ENCODE measurements at places on chromosomes 7 and 10.

- DNase-seq: no peak
These were observed 23.6 kb downstream of the GNA12 start for GRCh38 chr7:2820508-2820934.

DNA sequence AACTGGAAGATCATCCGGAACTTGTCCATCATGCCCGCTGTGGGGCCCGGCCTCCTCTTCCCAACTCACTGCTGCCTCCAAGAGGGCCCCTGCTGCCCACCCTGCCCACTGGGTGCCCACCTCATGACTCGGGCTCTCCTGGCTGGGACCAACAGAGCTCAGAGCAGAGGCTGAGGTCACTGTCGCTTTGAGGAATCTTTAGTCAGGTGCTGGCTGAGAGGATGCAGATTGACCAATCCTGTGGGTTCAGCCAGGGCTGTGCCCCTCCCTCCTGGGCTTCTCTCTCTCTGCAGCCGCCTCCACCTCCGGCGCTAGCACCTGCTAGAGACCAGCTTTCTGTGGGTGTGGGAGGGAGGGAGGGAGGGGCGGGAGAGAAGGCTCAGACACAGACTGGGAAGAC lies at the start of gene CALHM1:
CALHM1 (minus strand) TSS at position 181 of the 400 bp plus-strand sequence; CDS start at position 32, 149 bp downstream.
- DNase-seq: no peak

DNA sequence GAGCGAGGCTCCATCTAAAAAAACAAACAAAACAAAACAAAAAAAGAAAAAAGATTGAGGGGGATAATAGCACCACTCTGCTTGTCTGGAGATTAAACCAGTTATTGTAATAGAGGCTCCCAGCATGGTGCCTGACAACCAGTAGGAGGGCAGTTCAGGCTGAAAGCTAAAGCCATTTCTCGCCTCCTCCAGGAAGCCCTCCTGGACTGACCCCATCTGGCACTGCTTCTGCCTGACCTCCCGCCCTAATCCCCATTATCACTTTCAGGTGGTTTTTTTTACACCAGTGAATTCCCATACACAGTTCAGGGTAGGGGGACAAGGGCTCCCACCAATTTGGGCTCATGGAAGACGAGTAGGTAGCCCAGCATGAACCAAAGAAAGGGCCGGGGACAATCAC lies 8.8 kb upstream of the ELN start:
- DNase-seq: no peak

GRCh38 chr7:95556777-95557176 lies 39.5 kb downstream of the PDK4 start:
- DNase-seq: no peak

- no peak for DNase-seq
These were observed 6.7 kb downstream of the ATP6V1F start for GRCh38 chr7:128869138-128869943.

DNA sequence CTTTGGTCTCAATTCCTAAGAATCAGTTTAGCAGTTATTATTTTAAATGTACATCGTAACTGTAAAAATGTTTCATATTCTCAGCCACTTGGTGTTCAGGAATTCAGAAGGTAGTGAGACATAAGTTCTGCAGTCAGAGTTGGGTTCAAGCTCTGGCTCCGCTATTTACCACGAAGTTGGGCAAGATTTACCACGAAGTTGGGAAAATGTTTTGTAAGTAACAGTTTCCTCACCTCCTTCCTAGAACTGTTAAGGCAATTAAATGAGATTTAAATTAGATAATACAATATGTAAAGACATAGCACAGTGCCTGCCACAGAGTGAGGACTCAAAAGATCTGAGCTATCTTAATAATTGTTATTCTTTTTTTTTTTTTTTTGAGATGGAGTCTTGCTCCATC lies 16.3 kb upstream of the ABLIM1 start:
- no peak for DNase-seq

GRCh38 chr10:128096486-128097199 lies 29.6 kb downstream of the MKI67 start:
- DNase-seq: no peak

- no peak for DNase-seq
These were observed 2.5 kb upstream of the LMOD2 start for GRCh38 chr7:123653162-123653561.

DNA sequence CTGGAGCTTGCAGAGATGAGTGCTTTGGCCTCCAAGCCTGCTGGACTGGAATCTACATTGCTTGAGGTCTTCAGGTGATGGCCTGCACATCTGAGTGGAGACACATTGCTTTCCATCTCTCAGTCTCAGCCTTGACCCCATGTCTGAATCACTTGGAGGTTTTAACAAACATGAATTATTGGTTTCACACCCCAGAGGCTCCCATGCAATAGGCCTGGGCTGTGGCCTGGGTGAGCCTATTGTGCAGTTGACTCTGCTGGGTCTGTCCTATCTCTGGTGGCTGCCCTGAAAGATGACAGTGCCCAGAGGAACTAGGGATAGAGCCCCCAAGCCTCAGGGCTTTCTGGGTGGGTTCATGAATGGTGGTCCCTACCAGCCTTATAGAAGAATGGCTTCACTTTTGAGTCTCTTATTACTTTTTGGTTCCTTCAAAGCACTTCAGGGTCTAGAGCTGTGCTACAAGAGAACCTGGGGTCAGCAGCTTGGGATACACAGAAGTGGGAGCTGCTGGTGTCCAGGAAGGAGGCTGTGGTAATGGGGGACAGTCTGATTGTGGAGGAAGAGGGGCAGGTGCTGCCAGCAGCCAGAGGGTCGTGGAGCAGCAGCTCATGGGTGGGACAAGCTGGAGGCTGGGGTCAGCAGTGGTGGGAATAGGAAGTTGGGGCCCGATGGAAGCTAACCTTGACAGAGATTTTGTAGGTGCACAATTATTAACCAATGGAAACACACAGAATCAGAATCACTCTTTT lies 5.5 kb downstream of the RAMP3 start:
- no peak for DNase-seq

- DNase-seq: no peak
These were observed 195.0 kb upstream of the SVIL start for GRCh38 chr10:29829776-29830175.

GRCh38 chr7:85220651-85221050 lies 33.8 kb upstream of the SEMA3D start:
- no peak for DNase-seq

DNA sequence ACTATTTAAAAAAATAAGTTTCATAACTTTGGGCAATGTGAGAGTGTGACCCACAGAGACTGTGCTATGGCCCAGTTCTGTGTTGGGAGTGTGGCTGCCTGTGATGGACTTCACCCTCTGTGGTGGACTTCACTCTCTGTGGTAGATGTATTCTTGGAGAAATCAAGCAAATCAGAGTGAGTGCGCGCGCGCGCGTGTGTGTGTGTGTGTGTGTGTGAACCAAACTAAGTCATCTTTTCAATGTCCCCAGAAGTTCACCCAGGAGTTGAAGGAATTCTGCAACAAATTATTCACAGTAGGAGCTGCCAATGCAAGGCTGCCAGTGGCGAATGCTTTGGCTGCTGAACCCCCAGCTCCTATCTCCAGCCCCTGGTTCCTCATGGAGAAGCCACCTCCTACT lies 184.5 kb downstream of the ADAM12 start:
- no peak for DNase-seq

DNA sequence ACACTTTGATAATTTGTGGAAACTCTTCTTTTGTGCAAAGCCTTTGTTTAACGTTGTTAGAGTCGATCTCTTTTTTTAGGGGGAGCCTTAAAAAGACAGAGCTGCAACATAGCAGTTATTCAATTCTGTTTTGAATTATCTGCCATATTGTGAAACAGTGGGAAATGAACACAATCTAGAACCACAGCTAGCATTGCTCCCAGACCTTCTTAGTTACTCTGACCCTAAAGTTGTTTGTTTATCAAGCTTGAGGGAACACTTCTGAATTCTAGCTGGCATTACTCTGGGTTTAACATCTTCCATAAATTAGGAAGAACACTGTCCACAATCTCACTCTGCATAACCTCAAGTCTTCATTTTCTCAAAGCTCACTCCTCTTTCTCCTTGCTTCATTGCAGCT lies 217.7 kb downstream of the PRKG1 start:
- DNase-seq: no peak

DNA sequence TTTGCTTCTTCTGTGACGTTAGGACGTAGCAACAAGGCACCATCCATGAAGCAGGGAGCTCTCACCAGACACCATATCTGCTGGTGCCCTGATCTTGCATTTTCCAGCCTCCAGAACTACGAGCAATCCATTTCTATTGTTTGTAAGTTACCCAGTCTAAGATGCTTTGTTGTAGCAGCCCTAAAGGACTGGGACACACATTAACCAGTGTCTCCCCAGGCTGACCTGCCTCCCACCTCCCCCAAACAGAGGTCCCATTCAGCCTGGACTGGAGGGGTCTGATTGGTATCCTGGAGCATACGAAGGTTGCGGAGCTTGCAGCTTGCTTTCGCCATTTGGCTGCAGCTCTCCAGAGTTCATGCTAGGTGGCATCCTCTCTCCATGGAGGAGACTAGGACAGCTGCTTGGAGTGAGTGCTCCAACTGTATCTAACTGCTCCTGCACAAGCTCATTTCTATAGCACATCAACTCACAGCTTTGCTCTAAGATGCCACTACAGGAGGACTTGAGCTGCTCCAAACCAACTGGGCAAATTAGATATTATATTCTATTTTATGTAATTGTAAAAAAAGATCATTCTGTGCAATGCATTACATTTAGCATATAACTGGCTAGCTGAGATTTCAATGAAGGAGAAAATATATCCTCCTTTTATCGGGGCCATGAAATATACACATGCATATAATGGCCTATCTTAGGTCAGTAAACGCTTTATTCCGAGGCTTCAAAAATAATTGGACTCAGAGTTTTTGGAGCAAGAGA lies 8.0 kb upstream of the GRK5 start:
- DNase-seq: no peak

DNA sequence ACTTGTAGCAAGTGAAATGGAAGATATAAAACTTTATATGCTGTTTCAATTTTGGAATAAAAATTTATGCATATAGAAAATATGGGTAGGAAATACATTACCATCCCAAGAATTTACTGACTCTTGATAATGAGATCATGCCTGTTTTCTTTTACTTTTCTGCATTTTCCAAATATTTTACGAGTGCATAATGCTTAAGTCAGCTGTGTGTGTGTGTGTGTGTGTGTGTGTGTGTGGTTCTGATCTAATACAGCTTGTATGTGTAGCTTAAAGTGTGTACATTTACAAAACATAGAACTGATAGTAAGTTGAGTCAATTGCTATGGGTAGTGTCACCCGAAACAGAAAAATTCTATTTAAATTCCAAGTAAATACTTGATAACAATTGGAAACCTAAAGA lies 315.9 kb upstream of the LRRN3 start:
- DNase-seq: no peak

GRCh38 chr7:98296833-98297232 lies 15.3 kb downstream of the BRI3 start:
- DNase-seq: no peak

GRCh38 chr7:47787249-47788069 lies 160.8 kb downstream of the PKD1L1 start:
- no peak for DNase-seq

GRCh38 chr10:30014511-30014910 lies 44.9 kb downstream of the JCAD start:
- DNase-seq: no peak

GRCh38 chr7:16874066-16874465 lies 7.7 kb downstream of the AGR3 start:
- DNase-seq: no peak
